Endothelial cell (in vitro differentiated cells): ENCODE measurements at places on chromosomes 3 and 15. TPM values are rescaled to one million over a fixed set of nuclear protein-coding genes. Genes with fewer than 3 reads are reported as not detected.

GRCh38 chr3:120559242-120560061 is 36.7 kb upstream of the NDUFB4 start:
- peak; percentile 39 for DNase-seq

DNA sequence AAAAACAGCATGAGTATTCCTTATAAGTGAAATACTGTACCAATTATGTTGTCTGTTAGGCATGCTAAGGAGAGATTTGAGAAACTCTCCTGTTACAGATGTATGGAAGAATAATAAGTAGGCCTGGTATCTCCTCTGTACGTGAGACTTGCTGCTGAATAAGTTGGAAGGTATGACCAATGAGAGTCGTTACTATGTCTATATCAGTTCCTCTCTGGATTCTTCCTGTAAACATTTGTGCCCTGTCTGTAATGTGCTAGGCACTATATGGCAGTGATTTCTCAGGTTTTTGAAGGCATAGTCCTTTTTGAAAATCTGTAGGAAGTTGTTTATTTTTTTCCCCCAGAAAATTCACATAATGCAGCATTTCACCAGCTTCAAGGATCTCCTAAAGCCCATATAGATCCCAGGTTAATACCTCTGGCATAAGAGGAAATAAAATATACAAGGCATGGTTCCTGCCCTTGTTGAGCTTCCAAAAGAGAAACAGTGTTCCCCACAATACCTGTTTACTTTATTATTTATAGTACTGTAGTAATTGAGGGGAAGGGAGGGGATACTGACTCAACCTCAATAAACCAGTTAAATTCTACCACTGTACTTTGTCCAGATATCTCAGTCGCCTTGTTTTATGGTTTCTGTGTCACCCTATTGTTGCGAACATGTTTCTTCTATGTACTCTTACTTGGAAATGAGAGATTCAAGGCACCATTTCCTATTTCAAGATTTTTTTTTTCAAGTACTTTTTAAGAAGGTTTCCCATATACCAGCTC is 28.6 kb downstream of the MAP2K5 start:
- no peak for DNase-seq

GRCh38 chr3:55180936-55181535 is 253.2 kb upstream of the LRTM1 start:
- DNase-seq, result peak; percentile 27

DNA sequence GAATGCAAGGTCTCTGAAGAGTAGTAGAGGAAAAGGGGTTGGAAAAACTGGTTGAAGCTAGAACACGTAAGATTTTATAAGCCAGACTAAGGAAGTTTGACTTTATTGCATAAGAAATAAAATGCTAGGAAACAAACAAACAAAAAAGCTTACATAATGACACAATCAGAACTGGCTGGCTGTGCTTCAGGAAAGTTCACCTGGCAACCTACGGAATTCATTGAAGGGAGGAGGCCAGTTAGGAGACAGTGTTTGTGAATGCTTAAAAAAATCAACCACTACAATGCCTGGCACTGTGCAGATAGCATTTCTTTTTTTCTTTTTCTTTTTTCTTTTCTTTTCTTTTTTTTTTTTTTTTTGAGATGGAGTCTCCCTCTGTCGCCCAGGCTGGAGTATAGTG is 1.9 kb upstream of the ICE2 start:
- no peak for DNase-seq

- no peak for DNase-seq
Observed at GRCh38 chr15:56765251-56765650, 31.9 kb upstream of the ZNF280D start.

DNA sequence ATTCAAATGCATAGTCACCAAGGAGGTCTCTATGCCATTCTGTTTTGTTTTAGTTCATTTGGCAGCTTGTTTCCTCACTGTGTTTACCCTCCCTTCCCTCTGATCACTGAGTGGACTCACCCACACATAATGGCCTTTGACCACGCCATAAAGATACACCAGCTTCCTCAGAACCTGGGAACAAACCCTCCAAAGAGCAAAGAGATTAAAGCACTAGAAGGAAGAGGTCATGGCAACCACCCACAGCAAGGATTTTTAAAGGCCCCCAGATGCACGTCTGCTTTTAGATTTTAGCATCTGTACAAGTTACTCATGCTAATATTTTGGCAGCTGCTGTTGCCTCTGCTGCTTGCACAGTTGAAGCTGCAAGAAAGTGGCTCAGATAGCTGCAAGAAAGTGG is 47.9 kb upstream of the CADPS start:
- DNase-seq, result no peak

GRCh38 chr3:64917914-64918453 is 230.2 kb upstream of the ADAMTS9 start:
- DNase-seq, result no peak

- DNase-seq, result no peak
Observed at GRCh38 chr3:46861605-46862368, 1.5 kb downstream of the MYL3 start.

GRCh38 chr15:85745023-85745422 is 49.7 kb downstream of the KLHL25 start:
- DNase-seq, result no peak

- DNase-seq, result no peak
Observed at GRCh38 chr3:69879051-69879450, 120.5 kb upstream of the SAMMSON start.

GRCh38 chr15:74385733-74386132 is 18.3 kb upstream of the CYP11A1 start:
- DNase-seq, result peak; percentile 44

DNA sequence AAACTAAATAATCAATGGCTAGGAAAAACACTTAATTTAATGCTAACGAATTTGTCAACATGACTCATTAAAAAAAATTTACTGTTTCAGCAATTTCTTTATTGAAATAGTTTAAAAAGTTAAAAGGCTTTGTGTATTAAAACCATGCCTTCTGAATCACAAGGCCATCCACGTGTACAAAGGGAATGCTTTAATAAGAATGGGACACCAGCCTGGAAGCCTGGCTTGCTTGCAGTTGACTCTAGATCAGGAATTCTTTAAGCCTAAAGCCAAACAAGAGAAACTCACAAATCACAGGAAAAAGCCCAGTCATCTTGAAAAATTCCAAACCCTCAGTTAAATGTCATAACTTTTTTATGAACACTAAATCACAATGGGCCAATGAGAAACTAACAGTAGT is 137.6 kb downstream of the PEAK1 start:
- no peak for DNase-seq

DNA sequence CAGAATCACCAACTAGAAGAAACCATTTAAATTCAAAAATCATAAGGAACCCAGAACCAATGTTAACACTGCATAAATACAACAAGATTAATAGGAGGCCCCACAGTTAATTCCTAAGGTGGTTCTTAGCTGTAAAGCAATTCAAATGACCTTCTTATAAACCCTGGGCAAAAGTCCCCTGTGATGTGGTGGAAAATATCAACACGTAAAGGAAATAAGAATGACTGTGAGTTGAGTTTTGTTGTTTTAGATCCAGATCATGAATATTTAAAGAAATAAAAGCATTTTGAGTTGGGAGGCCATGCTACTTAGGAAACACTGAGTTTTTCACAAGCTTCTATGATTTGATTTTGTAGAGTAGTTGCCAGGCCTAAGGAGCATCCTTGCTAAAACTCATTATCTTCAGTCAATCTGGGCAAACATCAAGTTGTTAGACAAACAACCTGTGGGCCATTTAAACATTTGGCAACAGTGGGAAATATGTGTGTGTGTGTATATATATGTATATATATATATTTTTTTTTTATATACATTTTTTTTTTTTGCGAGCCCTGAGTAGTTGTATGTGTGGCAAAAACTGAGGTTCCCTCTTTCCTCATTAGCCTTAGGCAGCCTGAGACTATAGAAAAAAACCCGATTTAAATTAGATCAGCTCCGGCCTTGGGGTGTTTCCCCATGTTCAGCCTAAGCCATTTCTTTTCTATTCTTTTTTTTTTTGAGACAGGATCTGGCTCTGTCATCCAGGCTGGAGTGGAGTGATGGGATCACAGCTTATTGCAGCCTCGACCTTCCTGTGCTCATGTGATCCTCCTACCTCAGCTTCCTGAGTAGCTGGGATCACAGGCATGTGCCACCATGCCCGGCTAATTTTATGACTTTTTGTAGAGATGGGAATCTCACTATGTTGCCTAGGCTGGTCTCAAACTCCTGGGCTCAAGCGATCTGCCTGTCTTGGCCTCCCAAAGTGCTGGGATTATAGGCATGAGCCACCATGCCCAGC is 8.0 kb upstream of the PXK start:
- DNase-seq, result no peak

DNA sequence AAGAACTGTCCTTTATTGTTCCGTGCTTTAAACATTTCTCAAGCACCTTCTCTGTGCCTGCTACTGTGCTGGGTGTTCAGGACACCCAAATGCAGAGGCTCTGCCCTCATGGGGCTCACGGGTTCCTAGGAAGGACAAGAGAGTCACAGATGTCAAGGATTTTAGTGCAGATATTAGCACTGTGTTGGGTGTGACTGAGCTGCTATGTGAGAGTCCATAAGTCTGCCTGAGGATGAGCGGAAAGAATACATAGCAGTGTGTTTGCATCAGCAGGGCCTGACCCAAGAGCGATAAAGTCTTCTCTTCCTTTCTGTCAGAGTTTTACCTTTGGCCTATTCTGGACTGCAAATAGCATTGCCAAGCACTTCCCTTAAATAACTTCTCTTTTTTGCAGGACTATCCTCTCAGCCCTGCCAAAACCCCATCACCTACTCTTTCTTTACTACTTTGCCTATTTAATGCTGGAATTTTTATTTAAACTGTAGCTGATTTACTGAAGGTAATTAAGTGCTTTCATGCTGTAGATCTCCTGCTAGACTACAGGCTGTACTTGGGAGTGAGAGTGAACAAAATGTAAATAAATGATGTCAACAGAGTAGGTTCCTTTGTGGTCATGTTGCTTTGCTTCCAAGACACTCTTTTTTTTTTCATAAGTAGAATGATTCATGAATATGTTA is 459.4 kb upstream of the TPRG1 start:
- no peak for DNase-seq

DNA sequence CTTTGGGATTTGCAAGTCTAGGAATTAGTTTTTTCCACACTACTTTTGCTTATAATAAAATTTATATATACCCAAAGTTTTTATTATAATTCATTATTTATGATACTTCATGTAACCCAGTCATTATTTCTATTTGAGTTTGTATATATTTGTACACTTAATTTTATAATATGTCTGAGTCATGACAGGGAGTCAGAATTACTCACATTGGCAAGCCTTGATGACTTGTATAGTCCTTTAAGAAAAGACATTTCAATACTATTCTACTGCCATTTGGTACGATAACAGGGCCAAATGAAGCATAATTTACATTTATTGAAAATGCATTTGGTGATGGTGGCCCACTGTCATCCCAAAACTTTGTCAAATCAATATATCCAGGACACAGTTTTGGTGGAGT is 95.9 kb upstream of the UNC13C start:
- DNase-seq, result no peak

DNA sequence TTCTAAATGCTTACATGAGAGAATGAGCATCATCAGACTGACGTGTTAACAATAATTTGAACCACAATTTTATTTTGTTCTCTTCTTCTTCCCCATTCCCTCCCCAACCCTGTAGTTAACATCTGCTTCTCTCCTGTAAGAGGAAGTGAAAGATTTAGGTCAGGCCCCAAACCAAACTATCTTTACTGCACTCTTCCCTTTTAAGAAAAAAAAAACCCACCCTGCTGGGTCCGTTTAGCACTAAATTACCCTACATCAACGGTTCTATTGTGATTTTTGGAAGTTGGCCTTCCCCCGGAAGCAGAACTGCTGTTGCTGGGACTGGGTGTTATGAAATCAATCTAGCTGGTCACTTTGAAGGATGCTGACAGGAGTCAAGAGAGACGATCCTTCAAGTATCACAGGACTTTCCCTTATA is 49.4 kb downstream of the NFKBIZ start:
- no peak for DNase-seq

GRCh38 chr3:27721717-27722564 is at the start of gene EOMES:
Gene EOMES, minus strand, starts transcription at chr3:27722323. Its CDS starts 29 bp downstream, at chr3:27722294.
- DNase-seq, result peak; percentile 68

DNA sequence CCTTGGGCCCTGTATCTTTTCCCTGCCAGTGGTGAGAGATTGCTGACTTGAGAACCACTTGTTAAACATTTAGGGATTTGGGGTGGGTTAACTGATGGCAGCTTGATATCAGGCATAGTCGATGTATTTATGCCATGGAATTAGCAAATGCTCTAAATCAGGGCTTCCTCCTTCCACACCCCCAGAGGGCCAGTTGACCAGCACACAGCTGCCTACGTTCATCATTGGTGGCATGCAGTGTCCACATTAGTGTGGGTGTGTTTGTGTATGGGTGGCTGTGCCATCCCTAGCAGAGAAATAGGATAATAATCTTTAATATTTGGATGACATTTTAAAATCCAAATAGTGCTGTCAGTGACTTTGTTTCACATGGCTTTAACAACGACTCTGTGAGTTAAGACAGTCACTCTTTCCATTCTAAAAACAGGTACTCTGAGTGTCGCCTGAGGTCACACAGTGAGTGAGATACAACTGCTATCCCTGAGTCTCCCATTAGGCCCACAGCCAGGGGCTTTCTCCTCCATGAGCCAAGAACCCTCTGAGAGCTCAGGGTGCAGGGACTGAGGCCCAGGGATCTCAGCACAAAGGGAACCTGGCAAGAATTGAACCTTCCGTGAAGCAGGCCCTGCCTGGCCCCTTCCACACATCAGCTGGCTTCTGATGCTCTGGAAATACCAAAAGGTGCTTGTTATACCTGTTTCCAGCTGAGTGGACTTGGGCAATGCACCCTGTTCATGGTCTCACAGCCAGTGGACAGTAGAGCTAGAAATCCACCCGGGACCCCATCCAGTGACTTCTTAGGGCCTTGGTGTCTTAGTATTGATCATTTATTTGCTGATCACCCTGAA is 4.3 kb upstream of the LTF start:
- no peak for DNase-seq

GRCh38 chr3:57078635-57079473 is 18.4 kb downstream of the SPATA12 start:
- DNase-seq, result peak; percentile 66

- DNase-seq, result no peak
Observed at GRCh38 chr3:88112289-88112688, 37.5 kb upstream of the C3orf38 start.

- no peak for DNase-seq
Observed at GRCh38 chr3:10635446-10636076, 130.2 kb upstream of the ATP2B2 start.

GRCh38 chr3:23162934-23163333 is 40.2 kb upstream of the UBE2E2 start:
- no peak for DNase-seq

The NEIL1 gene
- total RNA-seq, result 149 TPM

The ATP13A3 gene
- 32.1 TPM for total RNA-seq

The CKMT1A gene
- 9.4 TPM for total RNA-seq

The CCDC39 gene
- 0.46 TPM for total RNA-seq

The ZNF501 gene
- total RNA-seq, result 4.7 TPM

The IL17RE gene
- 0.74 TPM for total RNA-seq

The IL17RB gene
- total RNA-seq, result 0.33 TPM

The SLC6A20 gene
- 0.21 TPM for total RNA-seq

The ADAMTS17 gene
- total RNA-seq, result 4.8 TPM

The PPCDC gene
- 25.0 TPM for total RNA-seq

The COPG1 gene
- 149 TPM for total RNA-seq

The CHRNB4 gene
- not detected for total RNA-seq

The DZIP3 gene
- 16.0 TPM for total RNA-seq

The NOP10 gene
- 191 TPM for total RNA-seq
